Activated CD8-positive, alpha-beta memory T cell treated with anti-CD3 and anti-CD28 coated beads, Interleukin-2, amount 10 ng/mL, durations not matched to agents 7 days and 5 days (primary cell): ENCODE measurements at places on chromosomes 6 and 20. TPM values are rescaled to one million over a fixed set of nuclear protein-coding genes. Genes with fewer than 3 reads are reported as not detected.

DNA sequence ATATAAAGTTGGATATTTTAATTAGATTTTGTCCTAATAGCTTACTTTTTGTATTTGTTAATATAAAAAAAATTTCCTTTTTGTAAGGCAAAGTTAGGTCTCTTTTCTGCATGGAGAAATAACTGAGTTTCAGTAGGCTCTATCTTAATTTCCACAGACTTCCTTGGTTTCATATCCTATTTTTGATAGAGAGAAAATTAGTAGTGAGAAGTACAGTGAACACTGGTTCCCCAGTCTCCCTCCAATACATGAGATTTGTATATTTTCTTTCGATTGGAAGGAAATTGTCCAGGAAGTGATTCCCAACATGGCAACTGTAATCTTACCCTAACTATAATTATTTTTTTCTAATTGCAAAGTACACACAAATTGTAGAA is 26.4 kb downstream of the TRIM27 start:
- no peak for DNase-seq

- DNase-seq, result no peak
Measured at GRCh38 chr6:129183681-129184301, 300.9 kb downstream of the LAMA2 start.

DNA sequence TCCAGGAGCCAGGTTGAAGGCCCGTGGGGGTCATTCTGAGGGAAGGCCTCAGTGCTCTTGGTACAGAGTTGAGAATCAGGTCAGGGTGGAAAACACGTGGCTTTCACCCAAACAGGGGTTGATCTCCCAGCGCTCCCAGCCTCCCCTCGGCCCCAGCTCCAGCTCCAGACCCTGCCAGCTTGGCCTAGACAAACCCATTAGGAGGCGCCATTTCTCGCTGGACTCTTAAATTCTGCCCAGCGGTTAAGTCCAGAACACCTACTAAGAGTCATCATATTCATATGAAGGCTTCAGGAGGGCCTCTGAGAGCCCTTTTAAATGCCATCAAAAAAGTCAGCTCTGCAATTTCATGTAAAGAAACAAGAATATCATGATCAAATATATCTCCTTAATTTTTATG is 158.0 kb upstream of the RIN2 start:
- DNase-seq, result no peak

DNA sequence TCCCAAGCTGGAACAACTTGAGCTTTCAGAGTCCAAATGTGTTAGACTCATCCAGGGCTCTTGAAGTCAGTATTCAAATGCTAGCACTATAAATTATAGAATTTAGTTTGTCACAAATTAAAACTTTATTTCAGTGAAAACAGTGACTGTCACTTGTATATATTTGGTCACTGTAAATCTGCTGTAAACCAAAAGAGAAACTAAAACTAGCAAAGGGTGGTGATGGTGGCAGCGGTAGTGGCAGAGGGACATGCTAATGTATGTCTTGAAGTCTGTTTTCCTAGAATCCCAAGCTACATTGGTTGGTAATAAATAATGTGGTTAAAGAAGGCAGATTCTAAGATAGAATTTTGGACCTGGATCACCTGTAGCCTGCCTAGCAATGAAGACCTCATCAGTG is 140.4 kb upstream of the CENPW start:
- DNase-seq, result no peak

The BRPF3 gene
- total RNA-seq, result 13.4 TPM

The OR2J3 gene
- not detected for total RNA-seq

DNA sequence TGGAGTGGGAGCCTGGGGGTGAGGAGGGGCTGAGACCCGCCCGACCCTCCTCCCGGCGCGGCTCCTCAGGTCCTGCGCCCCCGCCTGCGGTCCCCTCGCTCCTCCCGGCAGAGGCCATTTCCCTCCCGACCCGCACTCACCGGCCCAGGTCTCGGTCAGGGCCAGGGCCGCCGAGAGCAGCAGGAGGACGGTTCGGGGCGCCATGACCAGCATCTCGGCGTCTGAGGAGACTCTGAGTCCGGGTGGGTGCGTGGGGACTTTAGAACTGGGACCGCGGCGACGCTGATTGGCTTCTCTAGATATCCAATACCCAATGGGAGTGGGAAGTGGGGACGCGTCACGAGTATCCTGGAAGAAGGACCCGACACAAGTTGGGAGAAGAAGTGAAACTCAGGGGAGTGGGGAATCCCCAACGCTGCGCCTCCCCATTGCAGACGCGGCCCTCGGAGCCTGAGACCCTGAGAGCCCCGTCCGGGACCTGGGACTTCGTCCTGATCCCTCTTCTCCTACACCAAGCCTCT is at the start of gene HLA-B:
Gene HLA-B (minus strand): TSS at position 234 of the 521 bp plus-strand sequence. CDS start 21 bp downstream, at position 213.
- peak; percentile 91 for DNase-seq

The TRIM27 gene
- 52.5 TPM for total RNA-seq

- DNase-seq, result no peak
Measured at GRCh38 chr6:148313488-148313887, 29.1 kb upstream of the SASH1 start.

The VAPB gene
- total RNA-seq, result 25.5 TPM

The BIRC7 gene
- total RNA-seq, result not detected

GRCh38 chr6:136037876-136038460 is 186.5 kb downstream of the PDE7B start:
- DNase-seq, result no peak

GRCh38 chr6:99514089-99514488 is 1.1 kb downstream of the USP45 start:
- no peak for DNase-seq

The NMBR gene
- total RNA-seq, result not detected

- DNase-seq, result no peak
Measured at GRCh38 chr6:139602577-139602976, 228.1 kb upstream of the CITED2 start.

GRCh38 chr6:88825856-88826255 is 137.6 kb downstream of the RNGTT start:
- no peak for DNase-seq

DNA sequence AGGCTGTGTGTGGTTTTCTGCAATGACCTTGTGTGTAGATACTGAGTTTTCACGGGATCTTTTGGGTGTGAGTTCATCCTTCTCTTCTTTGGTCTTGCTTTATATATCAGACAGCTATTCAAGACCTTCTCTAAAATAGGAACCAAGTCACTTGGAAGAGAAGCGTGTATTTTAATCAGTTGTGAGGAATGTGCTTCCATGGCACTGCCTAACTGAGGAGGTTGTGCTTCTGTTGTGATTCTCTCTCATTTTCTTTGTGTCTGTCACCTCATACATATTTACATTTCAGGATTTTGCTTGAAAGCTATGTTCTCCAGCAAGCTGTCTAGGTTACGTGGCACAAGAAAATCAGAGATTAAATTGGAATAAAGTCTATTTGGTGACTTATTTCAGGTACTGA is 428.7 kb downstream of the QKI start:
- no peak for DNase-seq

The TBX18 gene
- not detected for total RNA-seq

The PRELID3B gene
- 104 TPM for total RNA-seq

DNA sequence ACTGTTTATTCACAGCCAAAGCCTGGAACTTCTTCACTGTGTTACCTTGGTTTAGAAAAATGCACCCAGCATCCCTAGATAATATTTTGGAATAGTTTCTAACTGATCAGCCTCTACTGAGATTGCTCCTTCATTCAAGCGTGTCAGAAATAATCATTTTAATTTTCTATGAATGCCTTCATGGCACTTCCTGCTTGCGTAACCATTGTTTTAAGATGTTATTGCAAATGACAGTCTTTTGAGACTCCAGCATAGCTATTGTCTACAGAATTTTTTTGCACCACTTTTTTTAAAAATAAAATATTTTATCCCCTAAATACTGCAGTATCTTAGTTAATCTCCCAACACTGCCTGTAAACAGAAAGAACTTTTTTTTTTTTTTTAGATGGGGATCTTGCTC is 213.1 kb downstream of the PHACTR1 start:
- no peak for DNase-seq

The MAFB gene
- 0.40 TPM for total RNA-seq

The FAM217B gene
- total RNA-seq, result 31.2 TPM

GRCh38 chr6:135535989-135536414 is 38.5 kb upstream of the AHI1 start:
- no peak for DNase-seq

DNA sequence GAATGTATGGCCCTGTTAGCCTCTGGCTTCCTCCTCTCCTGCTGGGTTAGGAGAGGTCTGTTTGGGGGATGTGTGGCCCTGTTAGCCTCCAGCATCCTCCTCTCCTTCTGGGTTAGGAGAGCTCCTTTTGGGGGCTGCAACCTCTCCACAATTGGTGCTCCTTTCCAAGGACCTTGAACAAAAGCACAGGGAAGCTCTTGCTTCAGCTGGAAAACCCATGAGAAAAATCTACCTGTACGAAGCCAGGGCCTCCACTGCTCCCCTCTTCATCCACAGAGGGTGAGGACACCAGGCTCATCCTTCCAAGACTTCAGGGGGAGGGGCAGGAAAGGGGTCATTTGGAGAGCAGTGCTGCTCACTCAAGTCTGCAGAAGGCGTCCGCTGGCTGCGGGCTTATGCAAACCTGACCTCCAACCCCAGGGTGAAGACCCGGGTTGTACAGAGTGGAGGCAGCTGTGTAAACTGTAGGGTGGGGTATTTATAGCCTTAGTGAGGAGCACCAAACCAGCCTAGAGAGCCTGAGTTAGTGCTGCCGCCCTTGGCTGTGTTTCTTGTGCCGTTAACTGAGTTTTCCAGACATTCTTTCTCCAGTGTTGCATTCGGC is 62.1 kb downstream of the SLC24A3 start:
- no peak for DNase-seq

The PHACTR3 gene
- not detected for total RNA-seq

GRCh38 chr6:97437087-97437486 is 154.1 kb upstream of the MMS22L start:
- no peak for DNase-seq

- no peak for DNase-seq
Measured at GRCh38 chr20:38252292-38253288, 7.9 kb downstream of the KIAA1755 start.

DNA sequence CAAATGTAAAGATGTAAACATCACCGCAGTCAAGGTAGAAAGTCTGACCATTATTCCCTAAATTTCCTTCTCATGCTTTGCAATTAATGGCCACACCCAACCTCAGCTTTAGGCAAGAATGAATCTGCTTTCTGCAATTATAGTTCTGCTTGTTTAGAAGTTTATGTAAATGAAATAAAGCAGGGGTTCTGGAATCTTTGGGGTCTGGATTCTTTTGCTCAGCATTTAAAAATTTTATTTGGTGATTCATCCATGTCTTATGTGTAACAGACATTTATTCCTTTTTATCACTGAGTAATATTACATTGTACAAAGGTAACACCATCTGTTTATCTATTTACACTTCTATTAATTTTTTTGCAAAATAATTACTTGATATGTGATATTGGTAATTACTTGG is 613.6 kb downstream of the UTRN start:
- no peak for DNase-seq

DNA sequence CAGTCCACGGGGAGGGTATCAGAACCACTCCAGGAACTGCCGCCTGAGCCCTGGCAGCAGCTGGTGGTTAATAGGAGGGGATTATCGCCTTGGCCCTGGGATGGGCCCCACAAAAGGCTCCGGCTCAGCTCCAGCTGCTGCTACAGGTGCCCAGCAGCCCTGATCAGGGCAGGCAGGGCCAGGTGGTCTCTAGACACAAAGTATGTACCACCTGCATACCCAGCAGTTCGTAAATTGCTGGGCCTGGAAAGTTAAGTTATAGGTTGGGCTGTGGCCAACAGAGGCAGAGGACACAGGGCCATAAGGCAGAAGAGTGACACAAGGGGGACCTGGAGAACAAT is 35.1 kb downstream of the RRBP1 start:
- DNase-seq, result no peak

The PNPLA1 gene
- total RNA-seq, result not detected

The ZNF311 gene
- 0.40 TPM for total RNA-seq

DNA sequence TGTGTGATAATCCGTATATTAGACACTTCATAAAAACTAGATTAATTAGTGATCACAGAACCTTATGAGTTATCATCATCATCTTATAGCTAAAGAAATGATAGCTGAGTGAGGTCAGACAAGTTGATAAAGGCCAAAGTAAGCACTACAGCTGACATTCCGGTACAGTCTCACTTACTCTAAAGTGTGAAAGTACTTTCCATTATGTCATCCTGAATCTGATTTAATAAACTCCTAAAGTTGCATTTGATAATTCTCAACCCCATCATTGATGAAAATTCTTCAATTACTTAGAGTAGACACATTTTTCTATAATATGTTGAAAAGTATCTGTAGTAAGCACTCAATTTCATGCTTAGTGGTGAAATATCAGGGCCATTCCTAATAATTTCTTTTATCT is 385.2 kb upstream of the CHD6 start:
- DNase-seq, result no peak

The IMPG1 gene
- total RNA-seq, result not detected

The MTHFD1L gene
- total RNA-seq, result 54.1 TPM

DNA sequence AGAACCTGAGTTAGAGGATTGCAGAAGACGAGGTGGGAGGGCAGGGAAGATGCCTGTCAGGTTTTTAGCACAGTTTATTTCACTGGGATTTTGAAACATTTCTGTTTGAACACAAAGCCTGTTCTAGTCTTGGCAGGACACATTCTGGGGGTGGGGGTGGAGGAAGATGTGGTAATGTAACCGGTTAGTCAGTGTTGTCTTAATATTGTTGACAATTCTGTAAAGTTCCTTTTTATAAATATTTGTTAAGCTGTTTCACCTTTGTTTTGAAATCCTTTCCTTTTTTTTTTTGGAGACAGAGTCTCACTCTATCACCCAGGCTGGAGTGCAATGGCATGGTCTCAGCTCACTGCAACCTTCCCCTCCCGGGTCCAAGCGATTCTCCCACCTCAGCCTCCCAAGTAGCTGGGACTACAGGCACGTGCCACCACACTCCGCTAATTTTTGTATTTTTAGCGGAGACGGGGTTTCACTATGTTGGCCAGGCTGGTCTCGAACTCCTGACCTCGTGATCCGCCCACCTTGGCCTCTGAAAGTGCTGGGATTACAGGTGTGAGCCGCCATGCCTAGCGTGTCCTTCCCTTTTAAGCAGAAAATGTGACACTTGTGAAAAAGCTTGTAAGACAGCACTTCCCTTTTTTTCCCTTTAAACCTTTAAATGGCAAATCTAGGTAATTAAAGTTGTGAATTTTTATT is 20.2 kb downstream of the SLC9A8 start:
- DNase-seq, result no peak

DNA sequence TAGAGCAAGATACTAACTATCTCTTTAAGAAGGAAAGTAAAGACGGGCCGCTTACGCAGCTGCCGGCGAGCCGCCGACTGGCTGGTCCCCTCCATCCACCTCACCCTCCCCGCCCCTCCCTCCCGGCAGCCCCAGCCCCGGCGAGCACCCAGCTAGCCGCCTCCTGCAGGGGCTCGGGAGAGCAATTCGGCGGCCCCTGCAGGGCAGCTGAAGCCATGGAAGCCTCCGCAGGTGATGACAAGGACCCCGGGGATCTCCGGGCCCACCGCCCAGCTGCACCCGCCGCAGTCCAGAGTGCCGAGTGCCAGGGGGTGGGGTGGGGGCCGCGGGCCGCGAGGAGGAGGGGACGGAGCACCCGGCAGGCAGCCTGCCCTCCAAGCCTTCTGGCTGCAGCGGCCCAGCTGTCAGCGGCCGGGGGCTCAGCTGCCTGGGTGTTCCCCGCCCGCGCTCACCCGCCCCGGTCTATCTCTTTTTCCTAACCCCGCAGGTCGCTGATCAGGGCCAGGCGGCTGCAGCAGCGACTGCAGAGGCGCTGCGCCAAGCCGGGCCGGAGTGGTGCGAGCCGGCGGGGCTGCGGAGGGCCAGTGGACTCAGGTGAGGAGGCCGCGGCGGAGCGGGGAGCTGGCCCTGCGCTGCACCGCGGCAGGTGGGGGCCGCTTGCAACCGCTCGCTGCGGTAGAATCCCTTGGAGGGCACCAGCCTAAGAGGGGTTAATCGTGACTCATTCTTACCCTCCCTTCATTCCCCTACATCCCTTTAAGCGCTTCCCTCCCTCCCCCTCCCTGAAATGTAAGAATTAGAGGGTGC is at the start of gene SNPH:
Gene SNPH (plus strand): TSS at position 128 of the 807 bp plus-strand sequence. CDS start 29,946 bp downstream, outside the sequence.
- DNase-seq, result peak; percentile 84
